MG63 (cell line): ENCODE measurements at places on chromosomes 1 and 21. TPM values are rescaled to one million over a fixed set of nuclear protein-coding genes. Genes with fewer than 3 reads are reported as not detected.

- DNase-seq: peak; percentile 92
Observed at GRCh38 chr21:41616031-41616591, 108.2 kb upstream of the TMPRSS2 start.

- DNase-seq: no peak
Observed at GRCh38 chr1:181080556-181080955, 7.9 kb upstream of the IER5 start.

DNA sequence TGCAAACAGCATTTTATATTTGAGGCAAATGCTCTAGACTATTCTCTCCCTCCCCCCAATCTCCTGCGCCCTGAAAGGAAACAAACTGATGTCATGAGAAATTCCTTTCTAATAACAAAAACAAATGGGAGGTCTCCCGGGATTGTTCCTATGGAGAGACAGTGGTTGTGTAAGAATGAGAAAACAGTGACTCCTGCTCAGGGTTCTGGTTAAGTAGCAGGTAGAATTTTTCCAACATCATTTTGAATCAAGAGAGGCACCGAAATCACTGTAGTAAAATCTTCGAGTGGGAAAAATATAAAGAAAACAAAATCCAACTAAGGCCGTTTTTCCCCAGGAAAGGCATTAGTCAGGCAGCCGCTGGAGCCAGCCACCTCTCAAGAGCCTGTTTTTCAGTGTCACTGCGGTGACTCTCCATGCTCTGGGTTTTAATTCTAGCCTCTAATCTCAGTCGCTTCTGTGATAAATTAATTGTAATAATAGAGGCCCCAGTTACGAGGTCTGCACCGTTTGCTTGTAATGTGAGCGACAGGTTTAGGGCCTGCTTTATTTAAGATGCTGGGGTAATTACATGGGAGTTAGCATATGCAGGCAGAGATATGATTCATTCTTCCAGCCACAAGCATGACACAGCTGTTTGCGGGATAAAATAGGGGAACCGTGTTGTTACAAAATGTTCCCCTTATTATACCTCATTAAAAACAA lies 80.3 kb downstream of the RNF220 start:
- peak; percentile 35 for DNase-seq

- peak; percentile 62 for DNase-seq
Observed at GRCh38 chr1:157193702-157194391, 55.7 kb upstream of the ETV3 start.

- no peak for DNase-seq
Observed at GRCh38 chr1:215405211-215405610, 161.9 kb upstream of the KCTD3 start.

DNA sequence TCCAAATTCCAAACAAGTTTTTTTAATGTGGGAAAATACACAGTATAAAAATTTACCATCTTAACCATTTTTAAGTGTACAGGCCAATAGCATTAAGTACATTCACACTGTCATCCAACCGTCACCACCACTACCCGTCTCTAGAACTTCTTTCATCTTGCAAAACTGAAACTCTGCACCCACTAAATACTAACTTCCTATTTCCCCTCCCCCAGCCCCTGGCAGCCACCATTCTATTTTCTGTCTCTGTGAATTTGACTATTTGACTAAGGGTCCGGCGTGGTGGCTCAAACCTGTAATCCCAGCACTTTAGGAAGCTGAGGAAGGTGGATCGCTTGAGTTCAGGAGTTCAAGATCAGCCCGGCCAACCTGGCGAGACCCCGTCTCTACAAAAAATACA lies 36.1 kb downstream of the CLSTN1 start:
- DNase-seq: no peak

DNA sequence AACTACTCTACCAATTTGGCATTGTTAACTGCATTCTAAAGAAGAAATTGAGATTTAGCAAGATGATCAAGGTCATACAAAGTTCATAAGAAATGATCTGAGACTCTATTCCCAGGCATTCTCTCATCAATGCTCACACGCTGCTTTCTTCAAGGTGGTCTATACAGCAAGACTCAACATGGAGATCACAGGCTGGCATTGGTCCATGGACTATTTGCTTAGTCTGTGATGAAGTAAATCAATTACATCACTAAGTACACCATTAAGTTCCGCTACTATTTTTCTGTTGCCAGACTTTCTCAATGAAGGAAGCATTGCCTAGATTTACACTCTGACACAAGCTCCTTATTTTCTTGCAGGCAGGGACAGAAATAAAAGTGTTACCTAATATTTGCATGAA lies 51.9 kb upstream of the CYP2J2 start:
- DNase-seq: no peak

DNA sequence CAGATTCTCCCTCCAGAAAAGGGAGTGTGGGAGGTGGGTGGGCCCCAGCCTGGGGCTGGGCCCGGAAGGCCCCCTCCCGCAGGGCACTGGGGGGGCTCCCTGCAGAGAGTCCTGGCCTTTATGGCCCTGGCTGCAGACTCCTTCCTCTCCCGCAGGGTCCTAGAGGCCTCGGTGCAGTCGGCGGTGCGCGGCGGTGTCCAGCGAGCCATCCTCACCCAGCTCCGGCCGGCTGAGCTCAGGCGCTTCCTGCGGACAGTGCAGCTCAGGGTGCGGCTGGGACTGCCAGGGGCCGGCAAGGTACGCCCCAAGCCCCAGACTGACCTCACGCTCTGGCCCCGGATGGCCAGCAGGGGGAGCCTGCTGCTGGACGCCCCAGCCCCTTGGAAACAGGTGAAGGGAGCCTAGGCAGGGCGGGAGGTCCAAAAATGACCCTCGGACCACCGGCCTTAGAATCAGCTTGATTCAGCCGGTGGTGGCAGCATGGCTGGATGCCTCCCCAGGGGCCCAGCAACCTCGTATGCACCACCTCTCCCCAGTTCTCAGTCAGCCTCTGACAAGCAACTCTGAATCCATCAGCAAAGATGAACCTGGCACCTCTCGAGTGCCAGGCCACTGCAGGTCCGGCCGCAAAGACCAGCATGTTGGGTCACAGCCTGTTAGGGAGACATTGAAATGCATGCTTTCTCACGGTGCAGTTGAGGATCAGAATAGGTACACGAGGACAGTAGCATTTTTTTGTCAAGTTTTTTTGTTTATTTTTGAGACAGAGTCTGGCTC lies 20.6 kb downstream of the MTHFR start:
- DNase-seq: peak; percentile 37

The AADACL3 gene
- total RNA-seq: not detected in 2 replicates
